ENCODE measurements at places on chromosomes 4 and X. TPM values are rescaled to one million over a fixed set of nuclear protein-coding genes. Genes with fewer than 3 reads are reported as not detected.

- no peak for DNase-seq
These were observed 600 bp upstream of the BEX2 start for GRCh38 chrX:103311399-103311780.

GRCh38 chr4:20544645-20545044 lies 155.6 kb upstream of the PACRGL start:
- no peak for DNase-seq

DNA sequence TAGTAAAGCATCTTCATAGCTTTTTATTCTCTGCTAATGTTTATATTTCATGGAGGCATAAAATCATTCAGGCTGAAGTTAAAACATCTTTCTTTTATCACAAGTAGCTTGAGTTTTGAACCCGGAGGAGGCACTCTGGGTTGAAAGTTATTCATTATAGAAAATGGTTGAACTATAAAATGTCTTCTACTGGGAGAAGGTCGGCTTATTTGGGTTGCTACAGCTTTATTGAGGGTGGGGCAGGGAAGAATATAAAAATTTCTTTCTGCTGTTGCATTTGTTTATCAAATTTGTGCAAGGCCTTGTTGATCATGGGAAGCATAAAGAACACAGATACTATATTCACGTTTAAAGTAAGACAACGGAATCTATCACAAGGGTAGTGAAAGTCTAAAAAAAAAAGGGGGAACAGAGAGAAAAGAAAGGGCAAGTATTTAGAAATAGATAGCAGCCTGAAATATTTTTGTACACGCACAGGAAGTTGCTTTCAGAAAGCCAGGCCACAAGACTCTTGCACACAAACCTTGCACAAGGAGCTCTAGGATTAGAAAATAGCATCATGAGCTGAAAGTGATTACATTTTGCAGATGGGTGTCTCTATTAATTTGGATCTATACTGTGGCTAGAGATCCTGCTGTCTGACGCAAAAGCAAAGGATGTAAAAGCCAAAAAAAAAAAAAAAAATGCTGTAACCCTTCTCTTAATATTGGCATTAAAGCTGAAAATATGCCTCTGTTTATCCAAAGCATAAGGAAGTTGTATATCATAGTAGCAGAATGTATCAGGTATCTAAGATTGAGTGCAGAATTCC lies 37.2 kb upstream of the FAM9C start:
- no peak for DNase-seq

DNA sequence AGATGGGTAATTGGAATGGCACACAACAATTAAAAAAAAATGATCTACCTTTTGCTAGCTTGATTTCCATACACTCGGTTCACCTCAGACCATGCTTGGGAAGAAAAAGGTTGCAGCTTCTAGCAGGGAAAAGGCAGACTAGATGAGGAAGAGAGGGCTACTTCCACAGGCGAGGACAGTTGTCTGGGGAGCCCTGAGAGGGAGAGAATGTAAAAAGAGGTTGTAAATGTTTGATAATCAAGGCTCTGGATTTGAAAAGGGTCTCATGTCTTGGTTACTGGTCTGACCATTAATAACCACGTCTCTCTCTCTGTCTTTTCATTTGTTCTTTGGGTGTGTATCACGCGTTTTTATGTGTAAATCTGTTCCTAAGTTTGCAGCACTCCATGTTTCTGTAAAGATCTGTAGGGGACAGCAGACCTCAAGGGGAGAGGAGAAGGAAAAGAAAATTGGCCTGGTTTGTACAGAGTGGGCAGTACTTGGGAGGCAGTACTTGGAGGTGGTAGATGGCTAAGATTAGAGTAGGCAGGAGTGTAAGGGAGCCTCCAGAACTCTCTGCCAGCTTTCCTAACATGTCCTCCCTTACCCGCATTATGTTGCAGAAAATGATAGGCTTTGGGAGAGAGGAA lies 750 bp downstream of the ARMCX5 start:
- DNase-seq, result no peak

The COL4A6 gene
- total RNA-seq, result 3.0 TPM

All from upper lobe of left lung (tissue), 6 donors.